ENCODE measurements at places on chromosomes 16 and 17.

DNA sequence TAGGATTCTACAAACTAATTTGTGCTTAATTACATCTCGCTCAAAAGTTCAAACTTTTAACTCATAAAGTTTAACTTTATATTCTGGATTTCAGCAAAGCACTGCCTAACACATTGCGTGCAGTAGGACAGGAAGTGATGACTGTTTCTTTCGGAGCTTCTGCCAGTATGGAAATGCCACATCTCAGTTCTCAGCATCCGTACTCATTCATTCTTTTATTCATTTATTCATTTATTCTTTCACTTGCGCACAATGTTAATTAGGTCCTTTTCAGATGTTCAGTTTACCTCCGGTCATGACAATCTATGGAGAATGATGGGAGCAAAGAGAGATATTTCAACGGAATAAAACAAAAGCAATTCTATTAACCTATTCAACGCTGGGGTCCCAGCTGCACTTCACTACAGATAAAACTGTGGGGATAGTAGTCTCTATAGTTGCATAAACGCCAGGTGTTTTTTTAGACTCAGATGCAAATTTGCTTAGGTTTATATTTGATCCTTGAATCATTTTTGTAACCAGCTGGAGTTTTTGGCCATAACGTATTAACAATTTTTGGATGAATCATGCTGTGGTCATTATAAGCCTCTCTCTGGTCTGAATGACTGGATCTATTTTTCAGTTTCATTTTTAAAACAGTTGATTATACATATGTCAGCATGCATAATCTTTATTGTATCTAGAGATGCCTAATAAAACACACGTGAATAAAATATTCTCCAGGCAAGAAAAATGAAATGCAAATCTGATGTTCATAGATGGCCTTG, 143.9 kb downstream of the KCNJ2 start:
- no peak for DNase-seq

DNA sequence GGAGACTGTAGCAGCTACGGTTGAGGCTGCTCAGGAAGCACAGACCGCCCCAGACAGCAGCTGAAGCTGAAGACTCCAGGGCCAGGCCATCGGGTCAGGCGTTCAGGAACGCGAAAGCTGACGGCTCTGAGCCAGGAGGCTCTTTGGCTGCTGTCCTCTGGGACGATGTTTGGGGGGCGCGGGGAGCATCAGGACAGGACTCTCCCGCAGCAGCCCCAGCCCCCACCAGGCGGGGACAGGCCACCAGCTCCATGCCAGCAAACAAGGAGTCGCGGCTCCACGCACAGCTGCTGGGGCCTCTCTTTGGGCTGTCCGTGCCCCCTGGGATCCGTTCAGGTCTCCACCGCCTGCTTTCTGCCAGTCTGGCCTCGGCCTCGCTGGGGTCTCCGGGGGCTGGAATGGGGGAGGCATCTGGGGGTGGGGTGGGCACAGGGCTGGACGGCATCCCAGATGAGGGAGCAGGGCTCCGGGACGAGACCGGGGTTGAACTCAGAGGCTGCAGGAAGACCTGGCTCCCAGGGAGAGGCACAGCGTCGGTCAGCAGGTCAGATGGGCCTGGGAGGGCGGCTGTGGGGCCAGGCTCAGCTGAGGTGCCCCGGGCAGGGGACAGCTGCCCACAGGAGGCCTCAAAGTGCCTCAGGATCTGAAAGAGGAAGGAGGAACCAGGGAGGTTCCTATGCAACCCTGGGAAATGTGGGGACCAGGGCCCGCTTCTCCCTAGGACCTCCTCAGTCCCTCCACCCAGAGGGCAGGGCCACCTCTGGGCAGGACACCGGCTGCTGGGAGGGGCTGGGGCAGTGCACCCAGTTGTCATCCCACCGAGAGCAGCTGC, 6.3 kb upstream of the CEP131 start:
- DNase-seq: no peak

DNA sequence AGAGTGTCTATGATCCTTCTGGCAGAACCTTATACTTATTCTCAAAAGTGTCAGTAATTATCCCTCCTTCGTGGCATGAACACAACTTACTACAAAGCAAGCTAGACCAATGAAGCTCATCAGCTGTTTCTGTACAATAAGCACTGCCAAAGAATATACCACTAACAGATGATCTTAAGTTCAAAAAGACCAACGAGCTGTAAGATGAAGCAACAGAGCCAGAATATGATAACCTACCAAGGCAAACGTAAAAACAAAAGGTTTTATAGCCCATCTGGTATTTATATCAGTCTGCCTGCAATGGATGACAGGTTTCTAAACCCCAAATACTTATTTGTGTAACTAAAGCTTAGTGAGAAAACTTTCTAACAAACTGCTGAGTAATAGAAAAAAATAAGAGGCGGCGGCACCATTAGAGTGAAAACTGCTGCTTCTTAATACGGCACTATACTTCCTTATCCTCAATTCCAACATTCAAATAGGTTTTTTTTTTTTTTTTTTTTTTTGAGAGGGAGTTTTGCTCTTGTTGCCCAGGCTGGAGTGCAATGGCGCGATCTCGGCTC, 22.1 kb downstream of the NME2 start:
- DNase-seq: no peak

- no peak for DNase-seq
These were observed 12.7 kb upstream of the KLHDC4 start for GRCh38 chr16:87778476-87778829.

DNA sequence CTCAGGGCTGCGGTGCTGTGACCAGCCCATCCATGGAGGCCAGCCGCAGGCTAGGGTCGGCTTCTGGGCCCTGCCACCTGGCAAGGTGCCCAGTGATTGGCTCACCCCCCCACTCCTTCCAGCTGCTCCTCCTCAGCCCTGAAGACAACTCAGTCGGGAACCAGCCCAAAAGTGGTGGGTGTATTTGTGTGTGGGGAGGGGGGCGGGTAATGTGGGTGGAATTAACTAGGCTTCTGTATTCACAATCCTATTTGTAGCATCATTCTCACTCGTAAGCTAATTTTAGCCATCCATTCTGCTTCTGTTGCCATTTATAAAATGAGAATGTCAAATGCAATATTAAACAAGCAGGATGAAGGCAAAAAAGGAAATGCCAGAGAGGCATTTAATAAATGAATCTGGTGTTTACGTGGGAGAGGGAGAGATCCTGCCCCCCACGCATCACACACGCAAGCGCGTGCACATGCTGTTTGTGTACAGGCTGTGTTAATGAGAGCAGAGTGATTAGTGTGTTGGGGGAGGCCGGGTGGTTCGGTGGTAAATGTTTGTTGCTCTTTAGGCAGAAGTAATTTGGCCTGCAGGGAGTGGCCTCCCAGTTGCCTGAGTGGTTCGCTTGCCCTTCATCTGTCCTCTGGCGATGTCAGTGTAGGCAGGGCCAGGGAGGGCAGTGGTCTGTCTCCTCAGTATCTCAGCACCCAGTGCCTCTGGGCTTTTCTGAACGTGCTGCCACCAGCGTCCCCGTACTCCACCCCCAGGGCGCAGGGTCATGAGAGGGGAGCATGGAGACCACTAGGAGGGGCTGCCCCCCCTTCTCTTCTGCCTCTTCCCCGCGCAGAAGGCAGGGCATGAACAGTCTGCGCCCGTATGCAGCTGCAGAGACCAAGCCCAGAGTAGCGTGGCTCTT, 140.1 kb downstream of the CCDC182 start:
- peak; percentile 64 for DNase-seq
